ENCODE measurements at places on chromosomes 5 and 9.

GRCh38 chr5:96969366-96969765, 33.5 kb downstream of the LNPEP start:
- no peak for DNase-seq

GRCh38 chr5:88667496-88668201, 215.3 kb downstream of the MEF2C start:
- DNase-seq, result no peak

DNA sequence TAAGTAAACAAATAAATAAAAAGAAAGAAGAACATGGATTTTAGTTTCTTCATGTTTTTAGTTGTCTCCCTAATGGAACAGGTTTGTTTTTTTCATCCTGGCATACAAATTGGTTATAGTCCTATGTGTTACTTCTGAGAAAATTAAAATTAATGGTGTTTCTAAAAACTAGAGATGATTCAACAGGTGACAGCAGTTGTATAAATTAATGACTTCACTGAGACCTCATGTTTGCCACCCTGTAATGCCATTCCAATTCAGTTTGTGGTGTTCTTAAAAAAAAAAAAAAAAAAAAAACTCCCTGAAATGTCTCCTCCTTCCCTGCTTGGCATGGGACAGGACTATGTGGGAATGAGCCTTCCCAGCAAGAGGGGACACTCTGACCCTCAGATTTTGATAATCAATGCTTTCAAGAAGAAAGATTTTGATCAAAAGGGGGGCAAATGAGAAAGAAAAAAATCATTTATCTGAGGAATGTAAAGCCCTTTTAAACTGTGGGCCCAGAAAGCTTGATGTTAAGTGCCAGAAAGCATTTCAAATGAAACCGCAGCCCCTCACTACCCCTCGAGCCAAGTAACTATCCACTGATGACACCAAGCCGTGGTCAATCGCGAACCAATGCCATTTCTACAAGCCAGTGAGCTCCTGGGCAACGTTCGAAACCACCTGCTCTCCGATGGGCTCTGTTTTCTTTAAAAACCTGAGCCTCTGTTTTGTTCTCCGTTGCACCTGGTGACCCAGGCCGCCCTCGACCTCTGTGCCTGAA, 941 bp downstream of the EXD3 start:
- no peak for DNase-seq

- no peak for DNase-seq
Measured at GRCh38 chr9:35758475-35759050, 4.5 kb upstream of the MSMP start.
